ENCODE measurements at places on chromosomes 11 and 22.

DNA sequence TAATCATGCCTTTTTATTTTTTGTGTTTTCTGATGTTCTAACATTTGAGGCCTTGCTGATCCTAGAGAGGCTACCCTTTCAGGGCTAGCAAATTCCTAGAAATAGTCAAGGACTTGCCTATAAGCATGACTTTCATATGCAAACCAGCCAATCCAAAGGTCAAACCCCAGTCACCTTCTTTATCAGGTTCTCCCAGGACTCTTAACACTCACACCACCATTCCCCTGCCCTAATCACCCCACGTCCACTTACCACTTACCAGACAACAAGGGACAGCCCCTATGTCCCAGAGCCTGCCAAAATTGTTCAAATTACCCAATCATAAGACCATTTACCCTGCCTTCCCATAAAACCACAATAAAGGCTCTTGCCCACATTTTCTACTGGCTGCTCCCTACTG lies 1339.8 kb downstream of the LRRC4C start:
- DNase-seq: no peak

DNA sequence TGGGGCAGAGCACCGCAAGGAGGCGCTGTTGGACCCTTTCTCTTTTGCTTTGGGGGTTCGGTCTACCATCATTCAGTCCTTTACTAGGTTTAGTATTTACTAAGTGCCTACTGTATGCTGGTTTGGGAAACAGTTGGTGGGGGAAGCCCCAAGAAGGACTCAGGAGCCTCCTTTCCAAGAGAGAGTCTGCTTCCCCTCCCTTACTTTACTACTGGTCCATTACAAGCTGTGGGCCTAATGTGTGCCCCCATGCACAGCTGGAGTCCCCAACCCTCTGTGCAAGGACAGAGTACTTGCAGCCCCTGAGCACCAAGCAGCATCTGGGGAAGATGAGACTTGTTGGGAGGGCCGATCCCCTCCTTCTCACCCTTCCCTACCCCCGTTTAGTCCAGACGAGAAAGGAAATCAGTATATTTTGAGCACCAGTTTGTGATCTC lies 876 bp upstream of the UBE2L6 start:
- peak; percentile 81 for DNase-seq

DNA sequence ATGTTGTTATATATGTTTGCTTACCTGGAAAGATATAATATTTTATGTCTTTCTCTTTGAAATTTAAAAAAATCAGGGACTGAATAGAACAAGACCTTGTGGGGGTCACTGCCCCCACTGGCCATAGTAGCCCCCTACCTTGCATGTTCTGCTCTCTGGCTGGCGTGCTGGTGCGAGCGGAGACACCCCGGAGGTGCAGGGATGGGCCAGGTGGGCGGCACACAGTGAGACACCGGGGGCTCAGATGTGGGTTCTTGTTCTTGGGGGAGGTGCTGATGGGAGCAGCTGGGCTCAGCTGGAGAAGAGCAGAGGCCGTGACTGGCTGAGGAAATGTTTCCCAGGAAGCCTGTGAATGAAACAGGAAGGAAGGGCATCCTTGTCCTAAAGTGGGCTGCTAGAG lies 20.2 kb downstream of the GAB4 start:
- no peak for DNase-seq

DNA sequence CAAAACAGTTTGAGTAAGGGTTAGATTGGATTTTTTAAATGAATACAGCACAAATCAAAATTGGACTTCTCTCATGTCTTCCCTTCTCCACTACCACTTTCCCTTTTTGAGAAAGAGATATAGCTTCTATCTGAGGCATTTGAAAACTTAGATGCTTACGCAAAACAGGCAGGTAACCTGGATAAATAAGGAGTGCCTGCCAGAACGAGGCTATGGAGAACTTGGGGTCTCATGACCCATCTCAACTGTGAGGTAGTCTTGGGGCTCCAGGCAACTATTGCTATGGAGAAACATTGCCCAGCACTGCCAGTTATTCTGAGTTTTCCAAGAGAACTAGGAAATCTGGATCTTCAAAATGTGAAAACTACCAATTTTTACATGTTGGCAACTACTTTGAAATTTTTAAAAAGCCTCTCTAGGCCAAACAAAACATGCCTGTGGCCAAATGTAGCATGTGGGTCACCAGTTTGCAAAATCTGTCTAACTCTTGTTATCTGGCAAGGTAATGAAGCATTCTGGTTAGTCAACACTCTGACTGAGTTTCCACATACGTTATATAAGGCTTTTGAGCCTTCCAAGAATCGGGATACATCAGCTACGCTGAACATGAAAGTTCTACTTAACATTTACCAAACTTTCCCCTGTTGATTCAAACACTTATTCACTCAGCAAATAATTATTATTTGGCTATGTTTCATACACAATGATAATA lies 752.7 kb downstream of the KCNA4 start:
- DNase-seq: no peak

GRCh38 chr11:12810568-12810894 lies 136.3 kb downstream of the TEAD1 start:
- DNase-seq: no peak

- no peak for DNase-seq
These were observed at the start of gene PLEKHA7 for GRCh38 chr11:17014321-17014832. Gene PLEKHA7 (minus strand): TSS chr11:17014414. CDS start chr11:17014401, 13 bp downstream.

All from activated T-helper 1 cell treated with anti-CD3 and anti-CD28 coated beads, Interleukin-12 subunit alpha, Interleukin-12 subunit beta, Interleukin-2, Interleukin-4 antibody, amounts not matched to agents 30 ng/mL and 10 ng/mL and 1 ng/mL, durations not matched to agents 14 hours and 24 hours and 36 hours (primary cell).